ENCODE measurements at places on chromosomes 5 and 9.

- no peak for DNase-seq
These were observed 5.9 kb downstream of the MACIR start for GRCh38 chr5:103264508-103264907.

GRCh38 chr9:75950998-75951397, 60.5 kb downstream of the PCSK5 start:
- no peak for DNase-seq

- no peak for DNase-seq
These were observed 85.2 kb downstream of the MUSK start for GRCh38 chr9:110753731-110754231.

- no peak for DNase-seq
These were observed 51.4 kb upstream of the OLFM1 start for GRCh38 chr9:135035781-135036760.

- no peak for DNase-seq
These were observed 36.3 kb upstream of the CTXN3 start for GRCh38 chr5:127612441-127613141.

GRCh38 chr5:64671678-64672077, 18.6 kb upstream of the SHISAL2B start:
- DNase-seq, result no peak

DNA sequence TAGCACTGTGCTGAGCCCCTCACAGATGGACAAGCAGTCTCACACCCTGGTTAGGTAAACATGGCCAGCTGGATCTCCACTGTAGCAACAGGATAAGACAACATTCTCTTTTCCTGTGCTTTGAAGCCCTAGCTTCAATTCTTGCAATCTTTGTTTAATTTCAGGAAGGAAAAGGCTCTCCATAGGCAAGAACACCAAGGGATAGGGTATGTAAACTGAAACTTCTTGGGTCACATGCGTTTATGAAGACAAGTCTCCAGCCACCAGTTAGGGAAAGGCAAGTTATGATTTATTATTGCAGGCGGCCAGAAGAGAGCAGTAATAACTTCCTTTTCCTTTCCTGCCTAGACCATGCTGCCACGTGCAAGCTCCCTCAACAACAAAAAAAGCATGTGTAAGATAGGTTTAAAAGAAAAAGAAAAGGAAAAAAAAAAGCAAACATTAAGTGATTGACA, 50.1 kb upstream of the POU5F2 start:
- no peak for DNase-seq

DNA sequence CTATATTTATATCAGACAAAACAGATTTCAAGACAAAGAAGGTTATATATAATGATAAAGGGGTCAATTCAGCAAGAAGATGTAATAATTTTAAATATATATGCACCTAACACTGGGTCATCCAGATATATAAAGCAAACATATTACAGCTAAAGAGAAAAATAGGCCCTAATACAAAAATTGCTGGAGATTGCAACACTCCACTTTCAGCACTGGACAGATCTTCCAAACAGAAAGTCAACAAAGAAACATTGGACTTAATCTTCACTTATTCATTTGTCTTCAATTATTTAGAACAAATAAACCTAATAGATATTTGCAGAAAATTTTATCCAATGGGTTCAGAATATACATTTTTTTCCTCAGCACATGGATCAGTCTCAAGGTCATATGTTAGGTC, 45.8 kb downstream of the MEIKIN start:
- no peak for DNase-seq

DNA sequence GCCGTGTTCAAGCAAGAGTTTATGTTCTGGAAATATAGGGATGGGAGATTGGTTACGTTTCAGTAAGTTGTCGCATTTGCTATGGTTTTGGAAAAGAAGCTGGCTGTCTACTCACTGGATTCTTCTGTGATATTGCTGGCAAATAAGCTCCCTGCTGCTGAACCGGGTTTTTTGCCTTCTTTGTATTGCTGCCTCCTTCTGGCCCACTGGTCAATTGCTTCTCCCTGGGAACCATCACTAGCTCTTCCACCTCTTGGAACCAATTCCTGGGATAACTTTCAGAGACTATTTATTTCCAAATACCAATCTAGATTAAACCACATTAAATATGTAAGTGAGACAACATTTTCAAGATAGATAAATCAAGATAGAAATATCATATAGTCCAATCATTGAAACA, 43.0 kb downstream of the NUDT12 start:
- no peak for DNase-seq

- DNase-seq, result no peak
These were observed 50.4 kb upstream of the FAM170A start for GRCh38 chr5:119578937-119579336.

DNA sequence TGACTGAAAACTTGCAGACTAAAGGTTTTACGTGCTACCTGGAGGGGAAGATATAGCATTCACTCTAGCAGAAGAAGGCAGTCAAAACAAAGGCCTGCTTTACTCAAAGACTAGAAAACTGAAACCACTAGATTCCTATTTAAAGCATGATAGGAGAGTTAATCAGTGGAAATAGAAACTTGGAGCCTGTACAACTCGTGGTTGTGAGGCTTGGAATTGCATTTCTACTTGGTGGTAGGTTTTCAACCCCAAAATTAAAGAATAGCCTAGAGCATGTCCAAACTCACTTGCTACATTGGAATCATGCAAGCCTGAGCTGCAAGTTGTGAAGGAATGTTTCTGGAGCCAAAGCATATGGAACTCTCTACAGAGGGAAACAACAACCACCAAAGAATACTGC, 1526.4 kb upstream of the NUDT12 start:
- DNase-seq, result no peak

- DNase-seq, result no peak
These were observed 67.8 kb downstream of the EBF1 start for GRCh38 chr5:159031915-159032314.

DNA sequence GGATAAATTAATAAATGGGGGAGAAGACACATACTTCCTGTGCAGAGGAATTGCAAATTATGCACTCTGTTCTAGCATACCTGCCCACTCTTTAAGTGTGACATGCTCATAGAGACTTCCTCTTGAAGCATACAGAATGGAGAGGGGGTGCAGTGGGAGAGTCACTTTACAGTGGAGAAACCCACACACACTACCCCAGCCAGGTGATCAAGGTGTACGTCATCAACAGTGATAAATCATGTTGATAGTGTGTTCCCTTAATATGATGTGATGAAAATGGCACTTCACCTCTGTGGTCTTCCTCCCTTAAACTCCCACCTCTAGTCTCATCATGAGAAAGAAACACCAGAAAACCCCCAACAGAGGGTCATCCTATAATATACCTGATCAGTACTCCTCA, 110.0 kb downstream of the SH3GL2 start:
- no peak for DNase-seq

DNA sequence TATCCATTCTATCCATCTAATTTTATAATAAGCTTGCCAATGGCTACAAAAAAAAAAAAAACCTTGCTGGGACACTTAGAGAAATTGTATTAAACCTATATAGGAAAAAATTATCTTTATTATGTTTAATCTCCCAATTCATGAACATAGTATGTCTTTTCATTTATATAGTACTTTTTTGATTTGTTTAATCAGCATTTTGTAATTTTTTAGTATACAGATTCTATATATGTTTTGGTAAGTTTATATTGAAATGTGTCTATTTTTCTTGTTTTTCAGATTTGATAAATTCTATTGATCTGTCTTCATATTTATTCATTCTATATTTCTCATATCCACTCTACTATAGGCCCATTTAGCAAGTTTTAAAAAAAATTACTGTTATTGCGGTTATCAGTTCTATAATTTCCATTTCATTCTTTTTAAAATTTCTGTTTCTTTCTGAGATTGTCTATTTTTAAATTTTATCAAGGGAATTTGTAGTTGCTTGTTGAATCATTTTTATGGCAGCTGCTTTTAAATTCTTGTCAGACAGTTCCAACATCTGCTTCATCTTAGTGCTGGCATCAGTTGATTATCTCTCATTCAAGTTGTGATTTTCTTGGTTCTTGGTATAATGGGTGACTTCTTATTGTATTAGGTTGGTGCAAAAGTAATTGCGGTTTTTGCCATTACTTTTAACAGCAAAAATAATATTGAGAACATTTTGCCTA, 170.1 kb upstream of the S1PR3 start:
- no peak for DNase-seq

- DNase-seq, result no peak
These were observed 540.3 kb downstream of the GABRG2 start for GRCh38 chr5:162607879-162608278.

- DNase-seq, result no peak
These were observed 7.6 kb upstream of the AK1 start for GRCh38 chr9:127884976-127885490.

DNA sequence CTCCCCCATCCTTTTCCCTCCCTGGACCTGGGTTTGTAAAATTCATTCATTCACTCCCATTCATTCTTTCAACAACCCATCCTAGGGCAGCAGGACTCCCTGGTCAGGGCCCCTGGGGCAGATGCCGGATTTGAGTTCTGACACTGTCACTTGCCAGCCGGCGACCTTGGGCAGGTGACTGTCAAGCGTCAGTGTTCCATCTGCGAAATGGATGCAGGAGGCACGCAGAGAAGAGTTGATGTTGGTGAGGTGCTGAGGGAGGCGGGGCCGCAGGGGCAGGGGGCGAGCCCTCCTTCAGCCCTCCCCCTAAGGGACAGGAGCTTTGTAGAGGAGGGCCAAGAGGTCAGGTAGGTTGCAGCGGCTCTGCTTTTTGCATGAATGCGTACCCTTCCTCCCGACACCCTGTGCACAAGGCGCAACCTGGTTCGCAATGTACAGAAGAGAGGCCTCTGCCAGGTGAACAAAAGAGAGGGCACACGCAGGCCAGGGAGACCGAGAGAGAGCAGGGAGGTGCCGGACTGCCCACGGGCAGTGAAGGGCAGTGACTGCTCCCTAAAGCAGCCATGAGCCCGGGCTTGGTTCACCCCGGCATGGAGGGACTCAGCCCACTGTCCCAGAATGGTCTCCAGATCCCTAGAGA, 128.1 kb downstream of the BARX1 start:
- DNase-seq, result no peak

Measured in DMS79 treated with DMSO at 0.1 percent for 48 hours (cell line).